ENCODE measurements at places on chromosomes 12 and 14. TPM values are rescaled to one million over a fixed set of nuclear protein-coding genes. Genes with fewer than 3 reads are reported as not detected.

The PHETA1 gene
- polyA plus RNA-seq, result 10.6 TPM

DNA sequence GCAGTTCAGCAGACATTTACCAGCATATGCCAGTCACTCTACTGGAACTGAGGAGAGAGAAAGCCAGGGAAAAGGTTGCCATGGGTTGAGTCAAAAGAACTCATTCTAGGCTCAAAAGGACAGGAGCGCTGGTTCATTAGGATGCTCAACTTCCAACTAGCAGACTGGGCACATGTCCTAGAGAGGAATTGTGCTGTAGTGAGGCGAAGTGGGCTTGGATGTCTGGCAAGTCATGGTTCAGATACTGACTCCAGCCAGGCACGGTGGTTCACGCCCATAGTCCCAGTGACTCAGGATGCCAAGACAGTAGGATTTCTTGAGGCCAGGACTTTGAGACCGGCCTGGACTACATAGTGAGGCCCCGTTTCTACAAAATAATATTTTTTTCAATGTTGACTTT, 281.5 kb downstream of the CACNA1C start:
- no peak for DNase-seq

DNA sequence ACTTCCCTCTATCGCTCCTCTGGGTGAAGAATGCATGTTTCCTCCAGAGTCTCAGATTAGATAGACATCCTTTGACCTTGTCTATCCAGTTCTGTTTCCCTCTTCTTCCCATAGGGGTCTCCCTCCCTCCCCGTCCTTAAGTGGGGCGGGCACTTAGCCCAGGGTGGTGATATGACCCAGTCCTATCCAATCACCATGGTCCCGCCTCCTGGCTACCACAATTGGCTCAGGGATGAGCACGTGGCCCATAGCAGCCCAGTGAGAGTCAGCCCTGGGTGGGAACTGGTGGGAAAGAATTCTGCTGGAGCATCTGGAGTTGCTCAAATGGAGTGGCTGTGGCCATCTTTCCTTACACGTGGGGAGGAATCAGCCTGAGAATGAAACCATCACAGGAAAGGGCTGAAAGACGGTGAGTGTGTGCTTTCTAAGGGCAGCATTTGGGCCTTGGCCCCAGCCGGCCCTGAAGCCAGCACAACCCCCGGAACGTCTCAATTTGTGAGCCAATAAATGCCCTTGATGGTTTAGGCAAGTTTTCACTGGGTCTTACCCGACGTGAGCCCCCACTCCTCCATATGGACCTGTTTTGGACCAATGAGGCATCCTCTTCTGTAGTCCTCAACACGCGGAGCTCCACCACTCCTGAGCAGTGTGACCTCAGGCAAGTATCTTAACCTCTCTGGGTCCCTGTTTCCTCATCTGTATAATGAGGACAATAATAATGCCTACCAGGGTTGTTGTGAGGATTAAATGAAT, 14.4 kb upstream of the MLXIP start:
- peak; percentile 95 for DNase-seq

GRCh38 chr12:94609917-94610443, 40.4 kb downstream of the TMCC3 start:
- DNase-seq, result no peak

- no peak for DNase-seq
Measured at GRCh38 chr12:119990382-119990874, 1.4 kb downstream of the BICDL1 start.

- no peak for DNase-seq
Measured at GRCh38 chr12:64571411-64571810, 38.9 kb upstream of the RASSF3 start.
